ENCODE measurements at places on chromosomes 2 and 18.

- no peak for DNase-seq
Observed at GRCh38 chr2:207233731-207234130, 68.0 kb upstream of the KLF7 start.

GRCh38 chr2:164205347-164205746, 415.9 kb downstream of the GRB14 start:
- DNase-seq: peak; percentile 52

DNA sequence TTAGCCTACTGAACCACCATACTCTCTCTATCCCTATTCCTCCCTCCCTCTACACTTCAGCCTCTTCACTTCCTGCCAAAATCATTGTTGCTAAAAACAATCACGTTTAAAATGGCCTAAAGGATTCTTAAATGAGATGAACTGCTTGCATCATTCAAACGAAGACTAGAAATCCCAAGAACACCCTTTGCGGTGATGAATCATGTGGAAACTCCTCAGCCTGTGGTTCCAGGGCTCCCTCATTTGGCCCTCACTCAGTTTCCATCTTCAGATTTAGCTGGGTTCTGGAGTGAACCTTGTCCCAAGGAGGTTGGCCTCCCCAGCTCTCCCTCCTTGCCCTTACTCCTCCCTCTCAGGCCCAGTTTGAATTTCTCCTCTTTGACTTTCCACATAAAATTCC, 125.6 kb upstream of the CDC42EP3 start:
- no peak for DNase-seq

DNA sequence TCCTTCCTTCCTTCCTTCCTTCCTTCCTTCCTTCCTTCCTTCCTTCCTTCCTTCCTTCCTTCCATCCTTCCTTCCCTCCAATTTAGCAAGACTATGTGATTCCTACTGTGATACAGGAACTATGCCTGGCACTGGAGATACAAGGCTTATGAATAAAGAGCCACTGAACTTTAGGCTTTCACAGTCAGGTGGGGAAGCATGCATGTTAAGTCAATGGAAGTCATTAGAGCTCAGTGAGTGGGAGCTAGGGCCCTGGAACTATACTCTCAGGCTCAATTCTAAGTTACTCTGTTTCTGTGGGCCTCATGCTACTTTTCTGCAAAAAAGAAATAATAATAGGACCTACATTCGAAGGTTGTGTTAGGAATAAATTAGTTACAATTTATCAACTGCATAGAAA, 527.6 kb upstream of the ZEB2 start:
- DNase-seq: no peak

DNA sequence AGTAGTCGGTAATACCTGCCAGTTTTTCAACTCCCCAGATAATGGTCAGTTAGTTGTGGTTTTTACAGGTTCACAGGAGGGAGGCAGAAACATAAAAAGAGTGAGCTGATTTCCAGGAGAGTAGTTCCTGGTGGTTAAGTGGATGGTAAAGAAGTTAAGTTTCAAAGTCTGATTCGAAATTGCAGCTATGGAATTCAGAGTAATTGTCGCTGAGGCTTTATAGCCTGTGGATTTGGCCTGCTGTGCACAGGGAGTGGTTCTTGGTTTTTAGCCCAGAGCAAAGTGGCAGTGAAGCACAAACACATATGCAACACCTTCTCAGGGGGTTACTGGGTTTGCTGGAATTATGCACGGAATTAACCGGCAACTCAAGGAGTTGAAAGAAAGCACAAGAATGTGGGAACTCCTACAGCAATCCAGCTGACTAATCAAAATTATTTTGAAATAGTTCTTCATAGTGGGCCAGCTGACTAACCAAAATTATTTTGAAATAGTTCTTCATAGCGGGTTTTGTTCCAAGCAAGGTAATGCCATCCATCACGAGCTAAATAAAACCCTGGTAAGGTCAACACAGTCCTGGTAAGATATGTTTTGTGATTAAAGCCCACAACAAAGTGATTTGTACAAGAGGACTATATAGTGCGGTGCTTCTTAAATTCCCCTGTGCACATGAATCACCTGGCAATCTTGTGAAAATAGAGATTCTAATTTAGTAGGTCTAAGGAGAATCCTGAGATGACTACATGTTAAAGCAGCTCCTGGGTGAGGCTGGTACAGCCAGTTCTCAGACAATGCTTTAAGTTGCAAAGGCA, 94.4 kb downstream of the SGPP2 start:
- DNase-seq: peak; percentile 61

DNA sequence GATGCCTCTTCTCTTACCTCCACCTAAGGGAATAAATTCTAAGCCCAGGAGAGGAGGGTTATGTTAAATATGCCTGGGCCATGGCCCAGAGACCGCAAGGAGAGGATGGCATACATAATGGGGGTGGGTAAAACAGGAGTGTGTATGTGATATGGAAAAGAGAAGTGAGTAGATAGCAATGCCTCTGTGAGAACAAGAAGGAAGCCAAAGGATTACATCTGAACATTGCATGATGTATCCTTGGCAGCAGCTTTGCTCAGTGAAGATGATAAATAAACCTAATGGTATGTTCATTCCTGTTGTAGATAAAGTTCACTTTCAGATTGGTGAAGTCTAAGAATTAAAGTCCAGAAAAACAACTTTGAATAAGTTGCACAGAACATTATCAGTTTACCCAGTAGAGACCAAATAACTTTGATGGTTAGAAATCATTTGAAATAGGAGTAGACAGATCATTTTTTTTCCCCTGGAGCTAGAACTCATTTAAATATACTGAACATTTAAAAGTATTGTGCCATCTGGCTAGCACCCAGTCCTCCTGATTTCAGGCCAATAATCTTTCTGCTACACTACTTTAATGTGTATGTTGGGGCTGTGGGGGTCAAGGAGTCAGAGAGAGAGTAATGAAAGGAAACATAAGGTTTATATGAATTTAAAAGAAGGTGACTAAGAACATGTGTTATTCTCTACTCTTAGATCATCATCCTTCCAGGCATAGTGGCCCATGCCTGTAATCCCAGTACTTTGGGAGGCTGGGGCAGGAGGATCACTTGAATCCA, 231.7 kb downstream of the PARD3B start:
- peak; percentile 4 for DNase-seq

- DNase-seq: peak; percentile 88
Observed at GRCh38 chr18:8890957-8891464, 185.7 kb downstream of the MTCL1 start.

DNA sequence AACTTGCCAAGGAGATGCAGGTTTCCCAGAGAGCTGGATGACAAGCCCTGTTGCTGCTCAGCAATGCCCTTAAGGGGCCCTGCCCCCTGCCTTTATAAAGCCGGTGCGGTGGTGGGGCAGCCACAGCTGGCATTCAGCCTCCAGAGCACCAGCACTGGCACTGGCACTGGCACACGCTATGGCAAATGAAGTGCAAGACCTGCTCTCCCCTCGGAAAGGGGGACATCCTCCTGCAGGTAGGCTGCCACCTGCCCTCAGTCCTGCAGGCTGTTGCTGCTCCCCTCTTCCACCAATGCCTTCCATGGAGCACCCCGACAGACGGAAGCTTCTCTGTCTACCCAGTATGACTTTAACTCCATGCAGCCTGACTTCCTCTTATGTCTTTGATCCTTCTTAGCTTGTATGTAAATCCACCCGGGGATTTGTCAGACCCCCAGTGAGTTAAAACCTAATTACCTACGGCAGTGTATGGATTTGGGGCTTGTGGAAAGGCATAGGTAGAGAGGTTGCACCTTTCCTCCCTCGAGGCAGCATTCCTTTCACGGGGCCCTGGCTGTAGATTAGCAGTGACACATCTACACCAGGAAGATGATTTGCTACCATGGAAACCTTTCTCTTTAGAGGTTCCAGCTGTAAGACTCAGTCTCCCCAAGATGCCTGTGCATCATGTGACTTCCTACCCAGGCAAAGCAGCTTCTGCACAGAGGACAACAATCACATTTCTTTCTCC, at the start of gene DAPL1:
TSS of gene DAPL1 (plus strand) at position 123 of the 730 bp plus-strand sequence. CDS start at position 179, 56 bp downstream.
- no peak for DNase-seq

DNA sequence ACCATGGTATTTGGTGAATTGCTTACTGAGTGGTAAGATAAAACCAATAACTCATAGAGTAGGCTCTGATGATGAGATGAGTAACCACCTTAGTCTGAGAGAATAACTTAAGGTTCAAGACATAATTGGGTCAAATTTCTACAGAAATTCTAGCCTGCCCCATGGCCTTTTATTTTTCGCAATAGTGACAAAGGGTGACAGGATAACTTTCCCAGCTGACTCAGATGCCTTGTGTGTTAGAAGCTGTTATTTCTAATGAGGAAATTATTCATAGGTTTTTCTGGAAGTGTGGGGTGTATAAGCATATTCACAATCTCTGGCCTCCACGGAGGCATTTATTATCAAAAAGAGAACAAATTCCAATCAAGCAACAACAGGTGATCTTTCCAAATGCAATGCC, 159.0 kb downstream of the NUP35 start:
- DNase-seq: no peak

- no peak for DNase-seq
Observed at GRCh38 chr2:167689444-167689843, 558.0 kb downstream of the STK39 start.

- DNase-seq: peak; percentile 41
Observed at GRCh38 chr18:74331404-74331803, 15.8 kb downstream of the C18orf63 start.

GRCh38 chr2:84435345-84436025, 23.6 kb downstream of the SUCLG1 start:
- no peak for DNase-seq

GRCh38 chr2:196949116-196949515, 22.6 kb upstream of the PGAP1 start:
- DNase-seq: no peak

DNA sequence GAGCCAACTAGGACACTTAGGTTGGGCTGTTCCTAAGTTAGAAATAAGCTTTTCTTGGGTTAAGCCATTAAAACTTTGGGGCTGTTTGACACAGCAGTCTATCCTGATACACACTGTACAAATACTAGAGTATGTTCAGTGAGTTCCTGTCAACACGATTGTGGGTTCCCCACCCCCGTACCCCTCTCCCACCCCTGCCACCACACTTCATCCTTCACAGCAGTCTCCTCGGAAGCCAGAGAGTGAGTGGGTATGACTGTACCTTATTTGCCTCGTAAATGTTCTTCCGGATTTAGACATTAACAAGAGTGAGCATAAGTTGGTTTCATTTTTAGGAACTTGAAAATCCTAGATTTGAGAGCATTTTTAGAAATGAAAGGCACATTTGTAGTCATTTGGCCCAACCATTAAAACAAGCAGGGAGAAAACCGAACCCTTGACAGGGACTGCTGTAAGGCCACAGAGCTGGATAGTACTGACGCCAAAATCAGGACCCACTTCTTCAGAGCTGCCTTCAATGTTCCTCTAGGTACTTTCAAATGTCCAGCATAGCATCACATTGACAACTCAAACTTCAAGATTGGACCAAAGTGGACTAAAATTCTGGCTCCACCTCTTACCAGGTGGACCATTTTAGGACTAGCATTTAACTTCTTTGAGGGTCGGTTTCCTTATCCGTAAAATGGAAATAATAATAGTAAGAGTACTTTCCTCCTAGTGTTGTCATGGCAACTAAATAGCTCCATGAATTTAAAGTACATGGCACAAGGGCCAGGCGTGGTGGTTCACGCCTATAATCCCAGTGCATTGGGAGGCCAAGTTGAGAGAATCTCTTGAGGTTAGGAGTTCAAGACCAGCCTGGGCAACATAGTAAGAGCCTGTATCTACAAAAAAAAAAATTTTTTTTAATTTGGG, 166.3 kb upstream of the SERTAD2 start:
- no peak for DNase-seq

DNA sequence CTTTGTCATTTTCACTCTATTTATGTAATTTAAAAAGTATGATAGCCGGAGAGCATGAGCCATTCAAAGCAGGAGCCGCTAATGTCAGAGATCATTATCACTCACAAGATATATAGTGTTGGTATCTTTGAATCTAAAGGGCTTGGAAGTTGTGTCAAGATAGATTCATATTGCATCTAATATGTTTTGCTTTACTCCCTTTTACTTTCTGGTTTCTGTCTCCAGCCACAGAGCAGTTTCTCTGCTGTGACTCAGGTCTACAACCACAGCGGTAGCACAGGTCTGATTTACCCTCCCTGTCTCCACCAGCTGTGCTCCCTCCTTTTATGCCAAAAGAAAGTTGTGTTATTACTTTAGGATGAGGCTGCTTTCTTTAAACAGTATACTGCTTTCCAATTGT, 424.0 kb downstream of the ARHGAP15 start:
- DNase-seq: no peak

GRCh38 chr2:105711394-105711793, 33.3 kb upstream of the NCK2 start:
- no peak for DNase-seq

DNA sequence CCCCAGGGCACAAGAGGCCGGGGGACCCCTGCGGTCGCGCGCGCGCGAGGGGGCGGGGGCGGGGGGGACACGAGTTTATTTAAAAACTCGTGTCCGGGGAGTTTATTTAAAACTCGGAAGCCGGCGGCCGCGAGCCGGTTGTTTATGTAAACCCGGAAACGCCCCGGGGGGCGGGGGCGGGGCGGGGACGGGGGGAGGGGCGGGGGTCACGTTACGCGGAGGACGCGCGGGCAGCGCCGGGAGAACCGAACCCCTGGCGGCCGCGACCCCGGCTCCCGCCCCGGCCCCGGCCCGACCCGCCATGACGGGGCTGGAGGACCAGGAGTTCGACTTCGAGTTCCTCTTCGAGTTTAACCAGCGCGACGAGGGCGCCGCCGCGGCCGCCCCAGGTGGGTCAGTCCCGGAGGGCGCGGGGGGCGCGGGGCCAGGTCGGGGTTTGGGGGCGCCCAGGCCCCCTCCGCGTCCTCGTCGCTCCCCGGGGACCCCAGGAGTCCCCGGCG, 4.4 kb downstream of the NFATC1 start:
- DNase-seq: no peak

DNA sequence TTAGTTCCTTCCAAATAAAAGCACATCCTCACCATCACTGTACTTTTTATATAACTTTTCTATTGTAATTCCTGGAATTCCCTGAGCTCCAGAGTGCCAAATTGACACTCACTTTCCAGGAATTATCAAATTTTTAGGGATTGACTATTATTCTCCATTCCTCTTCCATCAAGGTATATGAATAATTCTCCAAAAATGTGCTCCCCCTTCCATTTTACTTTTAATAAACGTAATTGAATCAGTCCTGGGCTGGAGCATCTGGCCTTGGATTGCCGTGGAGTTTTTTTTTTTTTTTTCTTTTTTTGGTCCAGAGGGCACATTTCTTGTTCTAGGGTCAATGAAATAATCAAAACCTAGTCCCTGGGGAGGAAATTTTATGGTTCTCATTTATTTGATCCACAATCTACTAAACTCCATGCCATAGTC, 304.3 kb downstream of the CDCA7 start:
- peak; percentile 8 for DNase-seq

DNA sequence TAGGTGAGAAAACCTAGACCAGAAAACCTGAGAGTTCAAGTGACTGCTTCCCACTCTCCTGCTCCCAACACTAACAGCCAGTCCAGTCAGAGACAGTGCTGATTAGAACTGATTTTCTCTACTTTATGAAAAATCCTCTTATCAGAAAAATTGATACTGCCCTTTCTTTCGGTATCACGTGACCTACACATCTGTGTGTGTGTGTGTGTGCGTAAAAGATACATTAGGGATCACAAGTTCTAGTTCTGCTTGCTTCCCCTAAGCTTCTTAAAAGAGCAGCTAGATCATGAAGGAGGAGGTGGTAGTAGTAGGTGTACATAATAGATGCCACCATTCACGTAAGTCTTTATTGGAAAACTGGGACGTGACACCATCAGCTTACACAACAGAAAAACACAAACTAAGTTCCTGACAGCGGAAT, 1.5 kb downstream of the ARL5A start:
- DNase-seq: no peak
